ENCODE measurements at places on chromosomes 6 and 20.

GRCh38 chr6:129552413-129552812 is 157.6 kb downstream of the ARHGAP18 start:
- DNase-seq, result no peak

DNA sequence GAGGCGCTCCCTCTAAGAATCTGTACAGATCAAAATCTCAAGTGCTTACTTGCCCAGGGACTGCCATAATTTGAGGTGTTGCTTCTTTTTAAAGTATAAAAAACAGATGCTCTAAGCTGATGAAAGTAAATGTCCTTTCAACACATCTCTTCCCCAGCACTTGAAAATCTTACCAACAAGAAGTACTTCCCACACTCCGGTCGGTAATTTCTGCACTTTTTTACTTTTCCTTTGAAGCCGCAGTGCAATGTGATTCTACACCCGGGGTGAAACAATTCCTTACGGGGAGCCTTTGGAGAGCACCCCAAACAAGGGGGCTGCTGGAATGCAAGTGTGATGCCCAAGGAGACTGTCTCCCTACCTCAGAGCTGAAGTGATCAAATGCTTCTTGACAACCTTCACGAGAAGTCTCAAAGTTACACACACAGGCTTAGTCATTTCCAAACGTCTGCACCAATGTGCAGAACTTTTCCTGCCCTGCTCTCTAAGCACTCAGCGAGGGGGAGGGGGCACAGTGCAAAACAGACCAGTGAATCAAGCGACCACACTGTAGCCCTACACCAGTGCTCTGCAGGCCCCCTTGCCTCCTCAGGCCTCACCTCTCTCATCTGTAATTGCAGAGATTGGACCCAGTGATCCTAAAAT is 56.7 kb downstream of the ATXN1 start:
- no peak for DNase-seq

DNA sequence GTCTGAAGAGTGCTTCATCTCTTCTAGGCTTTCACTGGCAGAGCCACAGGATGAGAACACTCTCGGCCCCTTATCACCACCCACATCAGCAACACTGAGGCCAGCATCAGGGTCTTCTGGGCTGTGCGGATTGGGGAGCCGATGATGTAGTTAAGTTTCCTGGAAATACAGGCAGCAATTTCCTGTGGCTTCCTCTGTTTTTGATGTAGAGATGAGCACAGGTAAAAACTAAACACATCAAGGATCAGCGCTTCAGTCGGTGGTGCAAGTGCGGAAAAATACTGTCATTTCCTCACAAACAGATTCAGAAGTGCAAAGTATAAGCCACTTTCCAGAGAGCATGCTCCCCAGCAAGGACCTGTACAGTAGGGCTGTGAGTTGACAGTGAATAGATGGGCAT is 62.6 kb downstream of the BACH2 start:
- no peak for DNase-seq

- DNase-seq, result no peak
Observed at GRCh38 chr6:86961455-86962200, 24.3 kb downstream of the HTR1E start.

GRCh38 chr6:166908811-166909210 is 47.5 kb downstream of the RNASET2 start:
- DNase-seq, result no peak

GRCh38 chr6:157386454-157386853 is 5.5 kb downstream of the ZDHHC14 start:
- no peak for DNase-seq

DNA sequence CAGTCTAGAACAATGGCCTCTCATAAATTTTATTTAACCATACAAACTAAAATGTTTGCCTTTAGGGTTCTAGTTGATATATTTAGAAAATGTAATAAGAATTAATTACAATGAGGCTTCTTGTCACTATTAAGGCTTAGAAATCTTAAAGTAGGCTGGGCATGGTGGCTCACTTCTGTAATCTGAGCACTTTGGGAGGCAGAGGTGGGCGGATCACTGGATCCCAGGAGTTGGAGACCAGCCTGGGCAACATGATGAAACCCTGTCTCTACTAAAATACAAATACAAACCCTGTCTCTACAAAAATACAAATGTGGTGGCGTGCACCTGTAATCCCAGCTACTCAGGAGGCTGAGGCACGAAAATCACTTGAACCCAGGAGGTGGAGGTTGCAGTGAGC is 99.0 kb upstream of the ADGRF1 start:
- no peak for DNase-seq

DNA sequence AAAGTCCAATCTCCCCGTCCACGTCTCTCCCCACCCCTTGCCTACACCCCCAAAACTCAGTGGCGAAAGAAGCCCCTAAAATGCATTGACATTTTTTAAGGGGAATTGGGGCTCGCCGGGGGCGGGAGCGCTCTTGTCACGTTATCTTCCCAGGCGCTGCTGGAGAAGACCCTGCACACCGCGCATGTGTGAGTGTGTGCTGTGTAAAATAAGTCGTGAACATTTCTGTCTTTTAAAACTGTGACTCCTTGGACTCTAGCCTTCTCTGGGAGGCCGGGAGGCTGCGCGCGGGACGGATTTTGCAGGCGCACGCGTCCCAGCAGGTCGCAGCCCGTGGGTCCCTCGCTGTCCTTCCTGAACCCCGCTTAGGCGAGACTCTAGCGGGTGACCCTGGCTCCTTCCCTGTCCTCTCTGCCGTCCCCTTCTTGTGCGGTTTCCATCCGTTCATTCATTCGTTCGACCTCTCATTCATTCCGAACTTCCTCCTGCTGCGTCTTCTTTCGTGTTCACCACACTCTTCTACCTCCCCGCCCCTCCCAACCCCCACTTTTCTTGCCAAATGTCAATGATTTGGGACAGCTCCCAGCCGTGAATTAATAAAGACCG is 2.2 kb downstream of the NRN1 start:
- DNase-seq, result no peak

DNA sequence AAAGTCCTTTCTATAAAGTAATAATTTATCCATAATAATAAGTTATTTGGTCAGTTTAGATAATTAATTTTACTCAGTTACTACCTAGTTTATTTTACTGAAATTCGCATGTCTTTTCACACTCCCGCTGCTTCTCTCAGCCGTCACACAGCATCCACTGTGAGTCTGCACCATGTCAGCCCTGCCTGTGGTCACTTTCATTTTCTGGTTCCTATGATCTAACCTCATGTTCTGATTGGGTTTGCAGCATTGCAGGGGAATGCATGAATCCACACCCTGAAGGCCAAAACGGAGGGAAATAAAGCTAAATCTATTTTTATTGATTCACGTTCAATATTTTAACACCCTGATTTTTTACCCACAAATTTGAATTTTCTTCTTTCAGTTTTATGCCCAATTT is 47.4 kb downstream of the PDE10A start:
- DNase-seq, result no peak

- DNase-seq, result no peak
Observed at GRCh38 chr6:45637611-45638257, 260.0 kb upstream of the SUPT3H start.

DNA sequence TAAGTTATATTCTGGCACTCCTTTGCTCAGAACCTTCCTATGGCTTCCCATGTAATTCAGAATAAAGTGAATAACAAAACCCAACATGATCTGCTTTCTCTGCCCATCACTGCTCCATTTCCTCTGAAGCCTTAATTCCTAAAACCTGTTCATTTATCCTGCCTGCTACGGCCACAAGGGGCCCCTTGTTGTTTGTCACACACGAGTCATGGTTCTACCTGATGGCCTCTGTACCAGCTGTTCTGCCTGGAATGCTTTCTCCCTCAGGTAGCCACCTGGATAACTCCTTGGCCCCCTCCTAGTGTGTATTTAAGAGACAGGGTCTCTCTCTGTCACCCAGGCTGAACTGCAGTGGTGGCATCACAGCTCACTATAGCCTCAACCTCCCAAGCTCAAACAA is 26.8 kb downstream of the ERGIC3 start:
- no peak for DNase-seq

- no peak for DNase-seq
Observed at GRCh38 chr6:34990971-34991560, 102.0 kb downstream of the ANKS1A start.

DNA sequence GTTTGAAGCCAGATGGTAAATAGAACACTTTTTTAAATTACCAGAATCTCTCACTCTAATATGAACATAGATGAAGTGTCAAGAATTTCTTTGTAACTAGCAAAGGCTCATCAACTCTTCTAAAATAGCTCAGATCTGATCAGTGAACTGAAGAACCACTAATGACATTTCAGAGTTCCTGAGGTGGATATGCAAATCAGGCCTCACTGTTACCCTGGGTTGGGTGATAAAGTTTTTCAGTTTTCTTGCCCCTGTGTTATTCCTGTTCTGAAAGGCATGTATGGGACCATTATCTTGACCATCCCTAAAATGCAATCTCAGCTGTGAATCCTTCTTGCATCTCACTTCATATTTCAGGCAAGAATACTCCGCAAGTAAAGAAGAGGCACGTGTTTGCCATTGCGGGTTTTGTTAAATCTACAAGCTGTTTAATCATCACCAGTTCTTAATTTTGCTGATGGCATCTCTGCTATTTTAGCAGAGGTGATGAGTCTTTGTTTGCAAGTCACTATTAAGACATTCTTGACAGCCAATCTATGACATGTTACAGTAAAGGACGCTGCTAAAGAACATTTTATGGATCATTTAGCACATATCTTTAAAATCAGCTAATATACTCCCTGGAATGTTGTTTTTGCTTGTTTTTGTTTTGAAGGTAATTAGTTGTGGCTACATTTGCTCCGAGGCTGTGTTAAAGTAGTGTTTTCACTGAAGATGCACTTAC is 47.9 kb downstream of the KHDC1L start:
- DNase-seq, result no peak

DNA sequence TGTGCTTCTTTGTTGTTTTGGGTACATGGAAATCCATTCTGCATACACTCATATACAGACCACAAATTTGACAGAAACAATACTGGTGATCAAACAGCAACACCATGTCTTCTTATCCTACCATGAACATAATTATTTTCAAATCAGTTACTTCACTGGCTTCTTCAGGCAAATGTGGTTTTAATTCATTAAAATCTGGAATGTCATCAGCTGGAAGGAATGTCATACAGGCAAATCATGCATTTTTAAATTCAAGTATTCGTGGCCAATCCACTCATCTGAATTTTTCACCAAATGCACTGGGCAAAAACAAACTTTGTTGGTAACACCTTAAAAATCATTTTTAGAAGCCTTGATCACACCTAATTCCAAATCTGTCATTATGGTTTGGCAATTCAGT is 59.3 kb downstream of the KIF6 start:
- DNase-seq, result no peak

- DNase-seq, result no peak
Observed at GRCh38 chr20:9072861-9073500, 4.1 kb downstream of the PLCB4 start.

- no peak for DNase-seq
Observed at GRCh38 chr6:156617941-156618340, 159.2 kb upstream of the ARID1B start.

- no peak for DNase-seq
Observed at GRCh38 chr6:127857051-127857637, 43.7 kb downstream of the THEMIS start.

DNA sequence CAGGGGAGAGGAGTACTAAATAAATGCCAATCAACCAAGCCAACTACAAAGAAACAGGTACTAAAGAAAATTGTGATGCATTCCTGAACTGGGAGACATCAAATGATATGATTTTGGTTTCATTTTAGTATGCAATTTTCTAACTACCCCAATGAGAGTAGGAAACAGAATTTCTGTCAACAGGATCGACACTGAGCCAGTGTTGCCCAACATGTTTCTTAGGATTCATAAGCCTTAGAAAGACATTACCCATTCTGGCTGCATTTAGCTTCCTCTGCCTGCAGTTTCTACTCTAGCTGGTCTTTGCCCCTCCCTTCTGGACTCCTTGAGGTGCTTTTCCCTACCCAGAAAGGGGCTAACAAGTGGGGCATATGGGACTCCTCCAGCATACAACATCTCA is 49.8 kb downstream of the KCTD20 start:
- DNase-seq, result no peak

DNA sequence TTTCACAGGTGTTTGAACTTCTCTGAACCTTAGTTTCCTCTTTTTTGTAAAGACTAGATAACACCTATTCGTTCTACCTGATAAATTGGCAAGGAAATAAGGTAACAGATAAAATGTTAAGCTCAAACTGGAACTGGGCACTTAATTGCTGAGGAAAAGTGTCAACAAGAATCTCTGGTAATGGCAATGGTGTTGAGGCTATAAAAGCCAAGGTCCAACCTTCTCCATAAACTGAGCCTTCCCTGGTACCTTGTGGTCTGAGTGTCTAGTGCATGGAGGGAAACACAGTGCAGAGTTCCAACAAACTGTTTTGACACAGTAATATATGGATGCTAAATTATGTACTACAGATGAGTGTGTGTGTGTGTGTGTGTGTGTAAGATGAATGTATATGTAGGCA is 33.4 kb upstream of the GSTA4 start:
- DNase-seq, result no peak

DNA sequence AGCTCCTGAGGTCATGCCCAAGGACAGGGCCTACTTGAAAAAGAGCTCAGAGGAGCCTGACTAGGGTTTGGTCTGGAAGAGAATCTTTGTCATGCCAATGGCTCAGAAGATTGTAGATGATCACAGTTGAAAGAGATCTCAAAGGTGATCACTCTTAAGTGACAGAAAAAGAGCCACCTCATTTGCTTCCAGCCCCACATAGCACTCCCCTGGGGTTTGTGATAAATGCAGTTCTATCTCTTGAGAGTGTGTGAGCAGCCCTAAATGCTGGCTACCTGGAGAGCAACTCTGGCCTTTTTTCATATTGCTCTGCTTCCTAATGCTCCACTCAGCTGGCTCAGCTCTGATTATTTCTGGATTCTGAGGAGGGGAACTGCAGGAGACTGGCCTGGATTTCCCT is 39.3 kb downstream of the KLHL32 start:
- no peak for DNase-seq

All from liver (tissue), 10 donors.